ENCODE measurements at places on chromosomes 2 and 18.

DNA sequence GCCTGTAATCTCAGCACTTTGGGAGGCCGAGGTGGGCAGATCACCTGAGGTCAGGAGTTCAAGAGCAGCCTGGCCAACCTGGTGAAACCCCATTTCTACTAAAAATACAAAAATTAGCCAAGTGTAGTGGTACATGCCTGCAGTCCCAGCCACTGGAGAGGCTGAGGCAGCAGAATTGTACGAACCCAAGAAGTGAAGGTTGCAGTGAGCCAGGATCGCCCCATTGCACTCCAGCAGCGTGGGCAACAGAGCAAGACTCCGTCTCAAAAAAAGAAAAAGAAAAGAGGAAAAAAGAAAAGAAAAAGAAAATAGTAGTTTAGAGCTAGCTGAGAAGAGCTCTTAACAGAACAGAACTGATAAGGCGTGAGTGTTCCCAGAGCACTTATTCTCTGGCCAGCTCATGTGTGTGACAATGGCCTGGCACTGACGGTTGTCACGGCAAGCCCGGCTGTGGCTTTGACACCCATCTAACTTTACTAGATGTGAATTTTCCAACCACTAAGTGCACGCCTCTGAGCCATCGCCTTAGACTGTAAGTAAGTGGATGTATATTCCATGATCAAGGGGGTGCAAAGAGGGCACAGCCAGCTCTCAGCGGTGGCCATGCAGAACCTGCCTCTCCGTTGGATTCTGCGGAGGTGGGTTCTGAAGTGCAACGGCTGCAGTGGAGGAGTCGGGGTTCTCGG is 80.0 kb downstream of the ZNF516 start:
- peak; percentile 6 for DNase-seq

DNA sequence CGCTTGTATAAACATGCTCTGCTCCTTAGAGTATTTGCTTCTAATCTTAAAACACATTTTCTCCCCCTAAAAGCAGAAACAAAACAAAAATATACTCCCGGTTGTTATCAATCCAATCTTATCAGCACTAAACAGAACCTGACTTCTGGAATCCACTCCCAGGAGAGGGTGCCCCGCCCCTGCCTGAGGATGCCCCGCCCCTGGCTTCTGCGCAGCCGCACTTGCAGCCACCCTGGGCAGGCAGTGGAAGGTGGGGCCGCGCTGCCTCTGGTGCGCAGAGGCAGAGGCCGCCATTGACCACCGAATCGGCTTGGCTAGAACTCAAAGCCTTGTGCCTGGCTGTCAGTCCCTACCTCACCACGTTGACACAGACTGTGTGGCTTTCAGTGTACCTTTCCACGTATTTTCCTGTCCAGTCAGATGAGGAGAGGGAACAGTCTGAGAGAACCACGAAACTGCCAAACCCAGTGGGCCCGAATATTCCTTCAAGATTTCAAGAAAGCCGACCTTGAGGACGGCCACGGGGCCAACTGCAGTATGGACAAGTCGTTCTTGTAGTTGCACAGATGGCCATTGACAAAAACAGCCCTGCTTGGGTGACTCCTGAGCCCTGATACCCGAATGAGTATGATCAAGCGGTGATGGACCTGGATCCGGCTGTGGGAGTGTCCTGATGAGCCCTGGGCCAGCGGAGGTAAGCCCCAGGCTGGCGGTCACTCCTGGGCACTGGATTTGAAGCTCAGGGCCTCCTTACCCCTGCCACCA is 46.2 kb upstream of the ARHGAP28 start:
- no peak for DNase-seq

GRCh38 chr2:140895378-140895777 is 1235.4 kb downstream of the LRP1B start:
- no peak for DNase-seq

GRCh38 chr18:8116341-8117005 is 492.8 kb upstream of the RAB12 start:
- DNase-seq, result no peak

DNA sequence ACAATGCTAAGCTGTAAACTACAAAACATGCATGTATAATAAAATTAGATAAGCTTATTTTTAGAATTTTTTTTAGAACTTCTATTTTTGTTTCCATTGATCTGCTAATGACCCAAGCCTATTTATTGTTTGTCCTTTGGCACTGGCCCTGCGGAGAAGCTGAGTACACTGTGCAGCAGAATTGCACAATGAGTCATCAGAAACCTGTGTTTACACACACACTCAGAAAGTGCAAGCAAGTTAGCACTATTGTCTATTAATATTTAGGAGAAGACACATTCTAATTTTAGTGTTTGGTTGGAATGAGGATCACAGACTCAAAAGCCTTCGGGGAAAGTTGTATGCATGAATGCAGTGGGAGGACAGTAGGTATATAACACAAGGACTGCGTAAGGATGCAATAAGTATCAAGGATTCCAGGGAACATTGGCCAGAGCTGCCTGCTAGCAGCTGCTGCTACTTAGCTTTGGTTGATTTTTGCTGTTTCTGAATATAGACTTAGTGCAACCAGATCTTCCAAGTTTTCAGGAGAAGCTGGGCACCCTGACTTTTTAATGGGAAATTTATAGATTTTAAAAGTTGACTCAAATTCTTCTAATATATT is 128.2 kb downstream of the KCNH7 start:
- DNase-seq, result no peak

- peak; percentile 19 for DNase-seq
Observed at GRCh38 chr2:171390941-171391516, 42.8 kb downstream of the METTL8 start.

GRCh38 chr2:33489835-33490431 is 13.5 kb downstream of the RASGRP3 start:
- no peak for DNase-seq

- no peak for DNase-seq
Observed at GRCh38 chr2:37464067-37464466, 119.6 kb downstream of the QPCT start.

DNA sequence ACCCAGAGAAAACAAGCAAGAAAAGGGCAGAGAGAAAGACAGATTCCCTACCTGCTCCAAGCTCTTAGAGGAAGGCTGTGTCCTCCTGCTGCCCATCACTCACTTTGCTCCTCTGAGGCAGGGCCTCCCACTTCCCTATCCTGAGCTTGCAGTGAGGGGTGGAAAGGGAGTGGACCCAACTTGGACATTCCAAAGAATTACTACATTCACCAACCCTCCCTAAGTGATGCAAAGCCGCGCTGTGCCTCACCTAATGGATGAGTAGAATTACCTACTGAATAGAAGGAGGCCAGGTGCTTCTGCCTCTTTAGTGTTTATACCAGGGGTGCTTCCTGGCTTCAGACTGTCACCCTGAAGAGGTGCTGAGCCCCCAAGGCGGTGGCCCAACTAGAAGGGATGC is 5.6 kb upstream of the OSR1 start:
- DNase-seq, result no peak

- no peak for DNase-seq
Observed at GRCh38 chr2:127659408-127660290, 13.7 kb downstream of the GPR17 start.

DNA sequence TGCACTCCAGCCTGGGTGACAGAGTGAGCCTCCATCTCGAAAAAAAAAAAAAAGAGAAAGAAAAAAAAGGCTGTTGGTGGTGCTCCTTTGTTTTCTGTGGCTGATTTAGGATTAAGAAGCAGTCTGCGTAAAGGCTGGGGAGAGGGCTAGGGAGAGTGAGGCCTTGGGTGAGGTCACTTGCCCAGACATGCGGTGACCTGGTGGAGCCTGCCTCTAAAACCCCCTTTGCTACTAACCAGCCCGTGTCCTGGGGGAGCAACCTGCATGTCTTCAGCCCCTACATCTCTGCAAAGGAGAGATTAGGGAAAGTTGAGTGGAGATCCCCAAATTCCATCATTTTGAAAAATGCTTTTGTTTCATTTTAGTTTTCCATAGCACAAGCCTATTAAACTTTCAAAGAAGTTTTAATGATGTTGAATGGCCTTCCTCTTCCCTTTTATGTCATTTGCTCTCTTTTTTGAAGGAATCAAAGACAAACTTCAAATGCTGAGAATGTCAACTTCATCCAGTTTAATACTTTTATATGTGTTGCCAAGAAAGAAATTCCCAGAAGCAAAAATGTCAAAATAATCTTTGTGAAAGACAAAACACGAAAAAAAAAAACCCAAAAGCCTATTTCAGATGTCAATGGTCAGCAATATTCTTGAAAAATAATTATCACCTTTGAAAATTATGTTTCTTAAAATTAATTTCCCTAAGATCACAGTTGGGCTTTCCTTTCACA is 38.9 kb upstream of the RALBP1 start:
- no peak for DNase-seq

DNA sequence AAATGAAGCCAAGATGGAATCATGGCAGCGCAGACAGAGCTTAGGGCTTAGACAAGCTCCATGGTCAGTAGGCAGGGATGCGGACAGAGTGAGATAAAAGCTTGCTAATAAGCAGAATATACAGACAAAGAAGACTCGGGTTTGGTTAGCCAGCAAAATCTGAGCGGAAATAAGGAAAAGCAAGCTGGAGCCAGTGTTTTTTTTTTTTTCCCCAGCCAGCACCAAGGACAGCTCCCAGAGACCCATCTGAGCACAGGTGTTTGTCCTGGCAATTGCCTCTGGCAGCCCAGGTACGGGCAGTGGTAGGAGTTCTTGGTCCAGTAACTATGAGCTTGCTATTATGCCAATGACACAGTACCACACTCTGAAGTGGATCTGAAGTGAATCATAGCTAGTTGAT is 187.6 kb downstream of the ADCYAP1 start:
- DNase-seq, result no peak

- no peak for DNase-seq
Observed at GRCh38 chr18:25832001-25832604, 258.3 kb downstream of the SS18 start.

- no peak for DNase-seq
Observed at GRCh38 chr2:155748131-155748530, 584.4 kb downstream of the NR4A2 start.

GRCh38 chr18:39350945-39351344 is 1785.3 kb upstream of the CELF4 start:
- no peak for DNase-seq

DNA sequence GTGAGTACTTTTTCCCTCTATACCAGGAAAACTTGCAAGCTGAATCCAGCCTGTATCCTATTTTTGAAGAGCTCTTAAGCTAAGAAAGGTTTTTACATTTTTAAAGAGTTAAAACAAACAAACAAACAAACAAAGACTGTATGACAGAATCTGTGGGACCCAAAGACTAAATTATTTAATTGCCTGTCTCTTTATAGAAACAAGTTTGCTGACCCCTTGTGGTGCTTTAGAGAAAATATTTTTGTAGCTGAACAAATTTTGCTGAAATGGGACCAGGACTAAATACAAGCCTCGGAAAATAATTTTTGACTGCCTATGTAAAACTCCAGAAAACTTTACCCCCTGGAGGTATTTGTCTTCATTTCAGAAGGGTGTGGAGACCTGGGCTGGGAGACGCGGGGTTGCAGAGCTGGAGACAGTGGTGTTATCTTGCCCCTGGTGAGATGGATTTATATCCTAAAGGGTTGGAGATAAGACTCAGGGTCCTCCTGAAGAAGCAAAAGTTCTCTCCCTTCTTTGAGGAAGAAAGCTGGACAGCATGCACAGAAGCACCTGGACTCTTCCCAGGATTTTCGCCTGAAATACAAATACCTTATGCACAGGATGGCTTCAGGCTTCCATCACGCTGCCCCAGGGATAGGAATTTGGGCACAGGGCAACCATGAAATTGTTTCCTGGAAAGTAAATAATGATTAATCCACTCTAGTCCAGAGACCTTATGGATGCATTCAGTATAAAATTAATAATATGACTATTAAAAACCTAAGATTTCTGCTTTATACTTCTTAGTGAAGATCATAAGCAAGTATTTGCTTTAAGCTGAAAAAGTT is 54.3 kb downstream of the TMX3 start:
- no peak for DNase-seq

All from stimulated activated CD8-positive, alpha-beta memory T cell treated with anti-CD3 and anti-CD28 coated beads, Interleukin-15, amount 100 ng/mL, for 48 hours (primary cell).